ENCODE measurements at places on chromosomes 1 and 21. TPM values are rescaled to one million over a fixed set of nuclear protein-coding genes. Genes with fewer than 3 reads are reported as not detected.

DNAI4 gene
- total RNA-seq, result 0.56 TPM

FAM177B gene
- total RNA-seq, result 0.64 TPM

YIPF1 gene
- 20.1 TPM for total RNA-seq

OR2T11 gene
- total RNA-seq, result not detected

- ATAC-seq, result peak; percentile 96
Observed at GRCh38 chr21:41580758-41581554, 73.0 kb upstream of the TMPRSS2 start.

- no peak for ATAC-seq
Observed at GRCh38 chr1:38815903-38816627, 43.5 kb downstream of the RRAGC start.

DNA sequence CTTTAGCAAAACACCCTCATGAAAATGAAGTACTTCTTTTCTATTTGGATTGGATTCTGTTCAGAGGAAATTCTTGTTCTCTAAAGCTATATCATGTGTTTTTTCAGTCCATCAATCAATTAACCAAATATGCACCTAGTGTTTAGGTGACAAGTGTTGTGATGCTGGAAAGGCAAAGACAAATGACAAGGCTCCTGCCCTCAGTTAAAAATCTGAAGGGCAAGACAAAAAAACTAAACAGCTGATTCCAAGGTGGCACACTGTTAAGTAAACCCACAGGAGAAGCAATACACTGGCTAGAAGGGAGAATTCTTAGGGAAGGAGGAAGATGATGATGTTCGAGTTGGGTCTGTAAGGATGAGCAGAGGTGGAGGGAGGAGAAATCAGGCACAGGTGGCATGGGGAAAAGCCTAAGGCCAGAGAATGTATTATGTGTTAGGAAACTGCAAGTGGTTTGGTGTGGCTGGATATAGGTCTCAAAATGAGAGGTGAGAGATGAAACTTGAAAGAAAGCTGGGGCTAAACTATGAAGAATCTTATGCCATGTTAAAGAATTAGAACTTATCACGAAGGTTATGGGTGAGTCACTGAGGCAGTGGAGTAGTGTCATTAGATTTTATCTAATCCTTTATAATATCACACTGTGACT lies 51.8 kb upstream of the GFI1 start:
- no peak for ATAC-seq

DNA sequence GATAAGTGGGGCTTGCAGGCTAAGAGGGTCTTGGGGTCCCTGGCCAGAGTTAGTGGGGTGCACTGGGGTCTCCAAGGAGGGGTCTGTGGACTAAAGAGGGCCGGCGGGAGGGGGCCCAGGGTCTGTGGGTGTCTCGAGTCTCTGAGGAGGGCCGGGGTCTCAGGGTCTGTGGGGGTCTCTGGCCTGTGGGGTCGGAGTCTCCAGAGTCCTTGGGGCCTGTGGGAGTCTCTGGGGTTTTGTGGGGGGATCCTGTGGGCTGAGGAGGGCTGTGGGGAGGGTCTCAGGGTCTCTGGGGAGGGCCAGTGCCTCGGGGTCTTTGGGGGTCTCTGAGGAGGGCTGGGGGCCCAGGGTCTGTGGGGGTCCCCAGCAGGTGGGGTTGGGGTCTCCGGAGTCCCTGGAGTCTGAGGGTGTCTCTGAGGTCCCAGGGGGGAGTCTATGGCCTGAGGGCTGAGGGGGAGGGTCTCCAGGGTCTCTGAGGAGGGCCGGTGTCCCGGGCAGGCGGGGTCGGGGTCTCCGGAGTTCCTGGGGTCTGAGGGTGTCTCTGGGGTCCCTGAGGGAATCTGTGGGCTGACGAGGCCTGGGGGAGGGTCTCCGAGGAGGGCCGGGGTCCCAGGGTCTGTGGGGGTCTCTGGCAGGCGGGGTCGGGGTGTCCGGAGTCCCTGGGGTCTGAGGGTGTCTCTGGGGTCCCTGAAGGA lies 628 bp upstream of the PLEKHM2 start:
- no peak for ATAC-seq
